Activated CD4-positive, alpha-beta T cell treated with anti-CD3 and anti-CD28 coated beads, Interleukin-10, Interleukin-2, amounts not matched to agents 100 ng/mL and 50 ng/mL, durations not matched to agents 16 hours and 8 hours (primary cell): ENCODE measurements at places on chromosomes 1 and 21.

GRCh38 chr1:18100491-18101063, 7.0 kb upstream of the IGSF21 start:
- DNase-seq: peak; percentile 45

- no peak for DNase-seq
Measured at GRCh38 chr21:31265366-31266013, 78.6 kb downstream of the TIAM1 start.

GRCh38 chr21:46003575-46004007, 22.0 kb downstream of the COL6A1 start:
- no peak for DNase-seq

DNA sequence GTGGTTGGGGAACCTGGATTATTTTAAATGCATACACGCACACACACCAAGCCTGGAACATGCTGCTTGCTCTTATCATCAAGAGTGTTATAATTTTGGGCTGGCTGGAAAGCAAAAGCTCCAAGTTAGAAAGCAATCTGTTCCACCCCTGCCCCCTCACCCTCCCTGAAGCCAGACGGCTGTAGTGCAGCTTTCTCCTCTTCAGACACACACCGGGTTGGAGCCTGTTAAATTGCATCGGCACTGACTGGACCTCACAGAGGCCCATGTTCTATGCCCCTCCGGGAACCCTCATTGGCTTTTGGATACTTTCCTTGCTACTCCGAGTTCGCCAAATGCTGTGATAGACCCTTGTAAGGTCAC, 90.6 kb upstream of the KCNJ15 start:
- no peak for DNase-seq

- no peak for DNase-seq
Measured at GRCh38 chr1:181040284-181040865, 6.6 kb downstream of the MR1 start.

DNA sequence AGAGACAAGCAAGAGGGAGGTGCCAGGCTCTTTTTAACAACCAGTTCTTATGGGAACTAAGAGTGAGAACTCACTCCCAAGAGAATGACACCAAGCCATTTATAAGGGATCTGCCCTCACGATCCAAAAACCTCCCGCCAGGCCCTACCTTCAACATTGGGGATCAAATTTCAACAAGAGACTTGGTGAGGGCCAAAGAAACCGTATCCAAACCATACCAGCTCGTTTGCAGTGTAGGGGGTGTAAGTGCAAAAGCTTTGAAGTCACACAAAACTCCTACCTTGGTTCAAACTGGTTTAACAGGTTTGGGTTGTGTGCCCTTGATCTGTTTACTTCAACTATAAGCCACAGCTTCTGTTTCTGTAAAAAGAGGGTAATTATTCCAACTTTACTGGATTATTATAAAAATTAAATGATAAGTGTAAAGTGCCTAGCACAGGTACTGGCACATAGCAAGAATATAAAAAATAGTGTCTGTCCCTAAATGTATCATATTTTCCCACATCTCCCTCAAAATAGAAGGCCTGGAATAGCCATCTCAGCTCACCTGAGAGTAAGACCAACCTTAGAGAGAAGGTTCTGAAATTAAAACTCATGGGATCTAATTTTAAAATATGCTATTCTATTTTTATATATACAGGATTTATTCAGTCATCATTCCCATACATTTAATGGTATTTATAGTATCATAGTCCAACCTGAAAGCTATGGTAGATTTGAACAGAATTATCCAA, 7.0 kb upstream of the USP25 start:
- DNase-seq: no peak

DNA sequence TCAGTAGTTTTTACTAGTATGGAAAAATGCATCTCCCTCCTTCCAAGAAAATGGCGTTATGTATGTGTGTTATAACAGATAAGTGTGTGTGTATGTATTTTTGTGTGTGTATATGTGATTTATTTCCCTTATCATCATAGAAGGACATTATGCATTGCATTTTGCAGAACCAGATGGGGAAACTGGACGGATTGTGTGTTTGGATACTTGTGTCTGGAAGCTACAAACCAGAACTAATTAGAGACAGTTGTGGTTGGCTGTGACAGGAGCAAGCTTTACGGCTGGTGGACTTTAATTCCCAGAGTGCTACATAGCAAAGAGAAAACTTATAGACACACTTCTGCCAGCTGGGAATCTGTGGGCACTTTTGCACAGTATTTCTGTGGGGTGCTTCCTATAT, 162.5 kb downstream of the RWDD3 start:
- no peak for DNase-seq

- DNase-seq: no peak
Measured at GRCh38 chr1:167434306-167434705, 84.0 kb downstream of the CD247 start.

- DNase-seq: no peak
Measured at GRCh38 chr1:44032170-44032790, 1.0 kb upstream of the SLC6A9 start.

GRCh38 chr1:243483952-243484351, 228.1 kb downstream of the SDCCAG8 start:
- no peak for DNase-seq

GRCh38 chr1:247322849-247323586, 8.6 kb downstream of the ZNF496 start:
- DNase-seq: no peak

DNA sequence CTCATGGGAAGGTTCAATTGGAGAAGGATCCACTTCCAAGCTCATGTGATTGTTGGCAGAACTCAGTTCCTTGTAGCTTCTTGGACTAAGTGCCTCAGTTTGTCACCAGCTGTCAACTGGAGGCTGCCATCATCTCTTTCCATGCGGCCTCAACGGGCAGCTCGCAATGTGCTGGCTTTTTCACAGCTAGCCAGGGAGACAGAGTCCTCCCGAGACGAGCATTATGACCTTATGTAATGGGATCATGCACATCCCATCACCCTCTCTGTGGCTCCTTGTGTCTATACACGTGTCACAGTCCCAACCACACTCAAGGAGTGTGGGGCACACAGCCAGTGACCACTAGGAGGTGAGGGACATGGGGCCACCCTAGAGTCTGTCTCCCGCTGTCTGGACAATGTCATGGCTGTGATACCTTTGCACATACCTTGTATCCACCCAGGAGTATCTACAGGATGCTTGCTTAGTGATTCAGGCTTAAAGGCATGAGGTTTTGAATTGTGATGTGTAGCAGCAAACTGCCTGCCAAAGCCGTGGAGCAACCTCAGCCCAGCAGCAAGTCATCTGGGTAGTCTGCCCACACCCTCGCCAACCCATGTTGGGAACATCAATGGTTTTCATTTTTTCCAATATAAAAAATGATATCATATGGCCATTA, 3.9 kb upstream of the KRTAP10-6 start:
- no peak for DNase-seq

- no peak for DNase-seq
Measured at GRCh38 chr1:203913073-203913521, 51.7 kb downstream of the SNRPE start.

GRCh38 chr21:27192281-27192949, 225.5 kb upstream of the ADAMTS5 start:
- no peak for DNase-seq

GRCh38 chr1:111593403-111594305, 25.9 kb upstream of the RAP1A start:
- DNase-seq: no peak

DNA sequence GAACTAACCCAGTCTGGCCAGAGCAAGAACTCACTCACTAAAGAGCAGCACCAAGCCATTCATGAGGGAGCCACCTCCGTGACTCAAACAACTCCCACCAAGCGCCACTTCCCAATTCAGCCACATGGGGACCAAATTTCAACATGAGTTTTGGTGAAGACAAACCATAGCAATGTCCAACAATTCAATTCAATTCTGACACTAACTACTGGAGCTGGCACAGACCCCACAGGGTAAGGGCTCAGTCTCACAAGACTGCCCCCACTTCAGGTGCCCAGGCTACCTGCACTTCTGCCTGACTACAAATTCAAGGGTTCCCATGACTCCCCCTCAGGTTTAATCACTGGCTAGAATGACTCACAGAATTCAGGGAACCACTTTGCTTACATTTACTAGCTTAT, 48.8 kb upstream of the RAP1A start:
- DNase-seq: peak; percentile 35

DNA sequence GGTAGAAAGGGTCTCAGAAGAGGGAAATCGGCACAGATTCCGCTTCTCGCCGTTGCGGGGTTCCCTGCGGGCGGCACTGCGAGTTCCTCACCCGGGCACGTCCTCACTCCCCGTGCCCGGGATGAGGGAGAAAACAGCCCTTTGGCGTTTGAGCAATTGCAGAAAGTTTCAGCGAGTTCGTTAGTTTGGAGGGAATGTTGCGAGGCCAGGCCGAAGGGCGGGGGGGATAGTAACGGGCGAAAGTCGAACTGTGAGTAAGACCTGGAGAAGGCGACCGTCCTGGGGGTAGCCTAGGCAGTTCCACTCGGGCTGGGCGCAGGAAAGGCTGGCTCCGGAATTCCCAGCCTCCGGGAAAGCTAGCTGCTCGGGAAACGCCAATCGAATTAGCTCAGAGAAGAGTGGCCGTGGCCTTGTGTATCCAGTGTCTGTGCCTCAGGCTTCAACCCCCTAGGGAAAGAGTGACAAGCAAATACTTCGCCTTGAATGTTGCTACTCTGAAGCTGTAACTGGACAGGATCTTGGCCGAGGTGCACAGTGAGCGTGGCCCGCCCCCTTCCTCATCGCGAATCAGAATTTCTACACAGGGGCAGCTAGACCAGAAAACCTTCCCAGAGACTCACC, 787 bp downstream of the PTGFR start:
- DNase-seq: no peak

- no peak for DNase-seq
Measured at GRCh38 chr1:21234779-21235178, 55.5 kb downstream of the ECE1 start.

DNA sequence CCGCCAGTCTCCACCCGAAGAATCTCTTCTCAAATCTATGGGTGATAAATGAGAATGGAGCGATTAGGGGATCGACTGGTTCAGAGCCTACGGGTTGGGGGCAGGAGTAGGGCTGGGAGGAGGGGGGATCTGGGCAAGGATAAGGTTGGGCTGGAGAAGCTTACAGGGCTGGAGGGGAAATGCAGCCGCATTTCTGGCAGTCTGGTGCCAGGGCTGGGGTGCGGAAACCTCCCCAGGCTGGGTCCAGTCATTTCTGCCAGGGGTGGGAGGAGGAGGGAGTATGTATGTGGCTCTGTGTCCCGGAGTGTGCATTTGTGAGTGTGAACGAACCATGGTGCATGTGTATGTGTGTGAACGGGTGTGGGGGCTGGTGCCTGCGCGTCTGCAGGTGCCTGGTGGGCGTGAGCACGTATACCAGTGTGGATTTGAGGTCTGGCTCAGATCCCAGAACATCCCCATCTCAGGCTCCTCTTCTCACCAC, 10.2 kb downstream of the C1orf216 start:
- DNase-seq: peak; percentile 51
